Hindlimb muscle (tissue), 1 donor: ENCODE measurements at places on chromosomes 1 and 21. TPM values are rescaled to one million over a fixed set of nuclear protein-coding genes. Genes with fewer than 3 reads are reported as not detected.

DNA sequence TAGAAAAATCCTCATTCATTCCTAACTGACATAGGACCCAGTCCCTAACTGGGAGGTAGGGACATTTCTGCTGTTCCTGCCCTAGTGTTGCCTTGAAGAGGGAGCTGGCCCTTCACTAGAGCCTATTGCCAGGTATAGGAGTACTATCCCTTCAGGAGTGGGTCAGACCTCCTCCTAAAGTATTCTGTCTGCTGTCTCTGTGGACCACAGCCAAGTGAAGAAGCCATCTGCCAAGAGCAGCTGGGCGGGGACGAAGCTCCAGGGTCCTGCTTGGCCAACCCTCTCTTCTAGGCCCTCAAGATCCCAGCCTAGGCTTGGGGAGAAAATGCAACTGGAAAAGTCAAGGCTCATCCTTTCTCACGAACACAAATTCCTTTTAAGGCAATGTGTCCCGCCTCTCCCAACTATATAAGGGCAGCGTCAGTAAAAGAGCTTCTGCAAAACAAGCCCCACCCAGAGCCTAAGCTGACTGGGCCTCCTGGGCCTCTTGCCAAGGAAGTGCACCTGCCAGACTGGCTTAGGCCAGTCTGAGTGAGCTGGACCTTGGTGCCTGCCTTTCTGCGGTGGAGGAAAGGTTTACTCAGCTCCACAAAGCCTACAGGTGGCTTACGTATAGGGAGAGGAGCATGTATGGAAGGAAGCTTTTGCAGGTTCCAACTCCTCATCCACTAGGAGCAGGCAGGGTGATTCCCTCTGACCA, 638 bp upstream of the TUFT1 start:
- peak; percentile 72 for DNase-seq

DNA sequence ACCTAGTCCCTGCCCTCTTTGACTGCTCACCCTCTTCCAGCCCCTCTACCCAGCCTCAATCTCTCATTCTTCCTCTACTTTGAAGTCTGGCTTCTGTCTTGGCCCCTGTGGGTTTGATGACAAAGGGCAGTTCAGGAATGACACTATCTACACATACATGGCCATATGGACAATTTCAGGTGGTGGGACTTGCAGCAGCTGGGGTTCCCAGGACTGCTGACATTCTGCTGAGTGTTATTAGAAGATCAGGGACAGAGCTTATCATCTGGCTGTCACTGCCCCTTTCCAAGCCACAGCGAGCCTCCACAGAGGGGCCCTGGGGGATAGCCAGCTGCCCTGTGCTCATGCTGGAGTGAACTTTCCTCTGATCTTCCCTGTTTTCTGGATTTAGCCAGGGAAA, 97.4 kb upstream of the IPO9 start:
- DNase-seq = no peak

DNA sequence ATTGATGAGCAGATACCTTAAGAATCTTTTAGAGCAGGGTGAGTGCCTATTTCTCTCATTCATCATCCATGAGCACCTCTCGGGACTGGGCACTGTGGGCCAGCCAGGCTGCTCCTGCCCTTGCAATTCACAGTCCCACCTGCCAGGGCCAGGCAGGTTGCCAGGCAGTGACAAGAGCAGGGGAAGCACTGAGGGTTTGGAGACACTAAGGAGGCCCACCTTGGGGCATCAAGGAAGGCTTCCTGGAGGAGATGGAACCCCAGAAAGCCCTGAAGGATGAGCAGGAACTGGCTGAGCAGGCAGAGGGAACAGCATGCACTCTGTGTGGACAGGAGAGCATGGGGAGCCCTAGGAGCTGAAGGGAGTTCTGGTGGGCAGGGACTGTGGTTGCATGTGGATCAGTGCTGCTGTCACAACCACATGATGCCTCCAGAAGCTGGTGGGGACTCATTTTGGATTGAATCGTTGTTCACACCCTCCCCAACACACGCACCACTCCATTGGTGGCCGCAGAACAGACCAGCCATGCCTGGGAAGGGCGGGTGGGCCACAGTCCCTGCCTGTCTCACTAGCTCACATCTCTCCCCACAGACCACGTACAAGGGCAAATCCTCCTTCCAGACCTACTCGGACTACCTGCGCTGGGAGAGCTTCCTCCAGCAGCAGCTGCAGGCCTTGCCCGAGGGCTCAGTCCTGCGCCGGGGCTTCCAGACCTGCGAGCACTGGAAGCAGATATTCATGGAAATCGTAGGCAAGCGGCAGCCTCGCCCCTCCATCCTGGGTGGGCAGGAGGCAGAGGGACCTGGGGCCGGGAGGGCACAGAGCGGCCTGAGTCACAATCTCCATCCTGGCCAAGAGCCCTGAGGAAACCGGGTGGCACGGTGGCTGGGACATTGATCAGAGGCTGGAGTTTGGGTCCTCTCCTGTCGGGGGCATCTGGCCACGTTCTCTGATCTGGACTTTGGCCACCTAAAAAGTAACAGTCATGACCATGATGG, 55.1 kb downstream of the DISP3 start:
- DNase-seq = no peak

DNA sequence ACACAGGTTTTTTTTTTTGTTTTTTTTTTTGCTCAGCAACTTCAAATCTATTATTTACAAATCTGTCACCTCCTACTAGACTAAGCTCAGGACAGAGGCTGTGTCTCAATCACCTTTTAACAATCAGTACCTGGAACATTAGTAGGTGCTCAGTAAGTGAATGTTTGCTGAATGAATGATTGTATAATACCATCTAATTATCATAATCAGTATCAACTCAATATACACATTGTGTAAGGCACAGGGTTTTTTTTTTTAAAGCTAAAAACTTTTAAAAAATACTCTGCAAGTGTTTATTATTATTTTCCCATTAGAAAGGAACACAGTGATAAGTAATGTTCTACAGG, 9.2 kb downstream of the ERRFI1 start:
- DNase-seq = no peak

- DNase-seq = no peak
These were observed 6.6 kb downstream of the PADI2 start for GRCh38 chr1:17112496-17113236.

DNA sequence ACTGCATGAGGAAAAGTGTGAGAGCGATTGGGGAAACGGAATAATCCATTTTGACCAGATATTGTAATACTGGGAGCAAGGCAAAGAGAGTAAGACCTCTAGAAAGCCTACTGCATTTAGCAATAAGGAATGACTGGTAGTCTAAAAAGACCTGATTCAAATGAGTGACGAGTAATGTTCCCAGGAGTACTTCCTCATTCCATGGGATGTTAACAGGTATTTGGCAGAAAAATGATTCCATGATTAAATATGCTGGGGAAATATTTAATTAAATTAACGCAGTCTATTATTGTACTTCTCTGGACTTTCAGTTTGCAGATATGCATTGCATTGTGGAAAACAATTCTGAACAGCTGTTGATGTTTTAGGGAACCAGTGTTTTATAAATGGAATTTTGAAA, 105.5 kb downstream of the RPE65 start:
- no peak for DNase-seq

DNA sequence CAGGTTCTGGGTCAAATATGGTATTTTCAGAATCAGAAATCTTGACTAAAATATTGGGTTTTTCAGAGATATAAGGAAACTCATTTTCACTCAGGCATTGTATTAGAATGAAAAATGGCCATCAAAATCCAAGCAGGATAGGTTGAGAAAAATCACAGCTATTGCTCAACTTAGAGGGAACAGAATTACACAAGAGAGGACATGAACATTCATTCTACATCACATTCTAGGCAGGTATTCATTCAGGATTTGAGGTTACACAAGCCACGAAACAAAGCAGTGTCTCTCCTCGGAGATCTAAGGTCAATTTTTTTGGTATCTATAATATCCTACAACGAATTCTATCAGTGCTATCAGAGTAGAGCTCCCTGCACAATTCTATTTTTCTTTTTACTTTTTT, 163.6 kb upstream of the HP1BP3 start:
- DNase-seq = no peak

- no peak for DNase-seq
These were observed 24.1 kb upstream of the ALDH4A1 start for GRCh38 chr1:18926315-18927081.

TFF2 gene
- not detected for polyA plus RNA-seq

CFHR4 gene
- not detected for polyA plus RNA-seq

PPM1J gene
- 3.8 TPM for polyA plus RNA-seq
